ENCODE measurements at places on chromosomes 6 and 20.

GRCh38 chr6:118350881-118351430 is 197.1 kb upstream of the PLN start:
- no peak for DNase-seq

DNA sequence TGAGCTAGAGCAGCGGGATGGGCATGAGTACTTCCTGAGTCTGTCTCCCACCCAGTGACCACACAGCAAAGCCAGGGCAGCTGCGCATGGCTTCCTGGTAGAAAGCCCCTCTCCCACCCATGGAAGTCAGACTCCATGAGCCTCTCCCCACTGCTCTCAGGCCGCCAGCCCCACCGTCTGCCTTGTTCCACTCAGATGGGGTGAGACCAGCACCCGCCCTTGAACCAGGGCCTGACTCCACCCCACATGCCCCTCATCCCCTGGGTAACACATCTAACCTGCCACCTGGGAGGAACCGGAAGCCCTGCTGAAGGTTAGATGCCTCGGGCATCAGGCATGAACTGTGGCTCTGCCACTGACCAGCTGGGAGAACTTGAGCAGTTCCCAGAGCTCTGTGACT is 227.8 kb downstream of the NRN1 start:
- no peak for DNase-seq

GRCh38 chr6:167763056-167763944 is 63.4 kb upstream of the AFDN start:
- DNase-seq: no peak

DNA sequence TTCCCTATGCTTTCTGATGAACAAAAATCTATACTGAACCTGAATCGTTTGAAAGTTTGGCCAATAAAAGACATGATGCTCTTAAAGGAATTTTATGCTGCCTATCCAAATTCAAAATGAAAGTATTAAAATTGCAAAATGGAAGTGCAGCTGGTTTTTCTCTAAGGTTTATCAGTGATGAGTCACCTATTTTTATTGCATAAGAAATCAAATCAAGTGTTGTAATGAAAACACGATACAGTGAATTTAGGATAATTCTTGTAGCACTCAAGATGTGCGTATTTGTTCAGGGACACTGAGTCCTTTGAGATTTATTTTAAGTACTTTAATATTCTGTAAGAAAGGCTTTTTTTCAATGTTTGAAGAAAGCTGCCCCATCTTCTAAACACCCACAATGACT is 409.5 kb downstream of the ADGRB3 start:
- no peak for DNase-seq

DNA sequence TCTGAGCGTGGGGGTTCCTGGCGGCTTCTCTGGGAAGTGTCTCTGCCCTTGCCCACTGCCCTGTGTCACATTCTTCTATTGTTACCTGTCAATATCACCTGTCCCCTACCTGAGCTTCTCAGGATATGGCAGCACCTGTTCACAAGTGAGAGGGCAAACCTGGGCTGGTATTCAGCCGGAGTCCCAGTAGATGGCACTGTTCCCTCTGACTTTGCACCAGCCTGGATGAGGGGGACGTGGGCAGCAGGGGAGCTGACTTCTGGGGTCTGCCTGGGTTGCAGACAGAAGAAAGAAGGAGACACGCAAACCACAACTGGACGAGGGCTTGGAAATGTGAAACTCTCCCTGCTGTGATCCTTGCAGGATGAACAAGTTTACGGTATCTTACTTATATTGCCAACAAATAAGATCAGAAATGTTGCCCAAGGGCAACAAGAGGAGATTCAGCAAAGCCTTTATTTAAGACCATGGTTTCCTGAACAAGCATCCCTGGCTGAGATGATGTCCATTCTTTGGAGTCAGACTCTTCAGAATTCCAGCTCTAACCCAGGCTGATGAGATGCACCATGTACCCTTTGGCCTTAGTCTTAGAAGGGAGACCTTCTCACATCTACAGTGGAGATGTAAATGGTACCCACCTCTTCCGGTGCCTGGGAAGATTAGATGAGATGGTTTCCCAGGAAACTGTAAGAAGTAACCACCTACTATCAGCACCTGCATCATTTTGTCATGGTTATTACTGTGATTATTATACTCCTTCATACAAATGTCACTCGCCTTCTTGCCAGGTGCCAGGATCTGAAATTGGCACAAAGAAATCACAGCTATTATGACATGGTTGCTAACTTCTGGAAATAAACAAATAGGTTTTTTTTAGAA is 400.0 kb upstream of the CDH4 start:
- no peak for DNase-seq

GRCh38 chr6:15356179-15356578 is 110.3 kb downstream of the JARID2 start:
- no peak for DNase-seq

- DNase-seq: no peak
Observed at GRCh38 chr20:1870792-1871550, 24.2 kb upstream of the SIRPA start.

GRCh38 chr6:140623498-140623897 is 1249.0 kb upstream of the CITED2 start:
- DNase-seq: no peak

- no peak for DNase-seq
Observed at GRCh38 chr6:24709014-24709711, 9.8 kb downstream of the C6orf62 start.

GRCh38 chr6:163842467-163842866 is 427.9 kb downstream of the QKI start:
- DNase-seq: no peak

DNA sequence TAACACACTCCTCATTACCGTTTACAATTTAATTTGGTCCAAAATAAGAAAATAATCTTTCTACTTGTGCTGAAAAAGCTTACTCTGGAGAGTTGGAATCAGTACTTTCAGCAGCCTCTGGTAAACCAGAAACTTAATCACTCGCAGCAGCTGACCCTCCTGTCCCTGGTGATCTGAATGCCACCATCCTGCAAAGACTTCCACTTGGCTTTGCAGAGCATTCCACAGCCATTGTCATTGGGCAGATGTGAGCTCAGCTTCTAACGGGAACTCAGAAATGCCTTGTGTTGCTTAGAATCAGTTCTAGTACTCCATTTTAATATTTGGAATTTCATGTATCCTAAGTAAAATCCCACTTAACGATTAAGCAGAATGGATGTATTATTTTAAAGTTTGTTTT is 59.7 kb downstream of the PHACTR1 start:
- DNase-seq: no peak

DNA sequence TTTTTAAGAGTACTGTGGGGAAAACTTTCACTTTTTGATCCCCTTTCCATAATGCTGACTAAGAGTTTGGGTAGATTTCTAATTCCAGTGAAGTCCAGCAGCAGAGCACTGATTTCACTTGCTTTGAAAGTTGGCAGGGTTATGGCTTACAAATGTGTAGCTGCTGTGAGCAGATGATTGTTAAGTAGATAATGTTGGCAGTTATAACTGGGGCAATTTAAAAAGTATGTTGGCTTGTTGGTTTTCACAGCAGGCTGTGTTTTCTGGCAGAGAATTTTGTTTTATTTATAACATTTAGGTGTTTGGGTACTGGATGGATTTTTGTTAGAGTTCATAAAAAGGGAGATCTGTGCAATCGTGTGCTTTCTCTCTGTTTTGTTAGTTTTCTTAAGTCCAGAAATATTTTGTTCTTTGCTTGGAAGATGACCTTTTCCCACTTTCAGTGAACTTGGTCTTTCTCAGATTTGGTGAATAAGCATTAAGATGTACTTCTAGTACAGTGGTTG is 31.4 kb downstream of the AFDN start:
- no peak for DNase-seq

DNA sequence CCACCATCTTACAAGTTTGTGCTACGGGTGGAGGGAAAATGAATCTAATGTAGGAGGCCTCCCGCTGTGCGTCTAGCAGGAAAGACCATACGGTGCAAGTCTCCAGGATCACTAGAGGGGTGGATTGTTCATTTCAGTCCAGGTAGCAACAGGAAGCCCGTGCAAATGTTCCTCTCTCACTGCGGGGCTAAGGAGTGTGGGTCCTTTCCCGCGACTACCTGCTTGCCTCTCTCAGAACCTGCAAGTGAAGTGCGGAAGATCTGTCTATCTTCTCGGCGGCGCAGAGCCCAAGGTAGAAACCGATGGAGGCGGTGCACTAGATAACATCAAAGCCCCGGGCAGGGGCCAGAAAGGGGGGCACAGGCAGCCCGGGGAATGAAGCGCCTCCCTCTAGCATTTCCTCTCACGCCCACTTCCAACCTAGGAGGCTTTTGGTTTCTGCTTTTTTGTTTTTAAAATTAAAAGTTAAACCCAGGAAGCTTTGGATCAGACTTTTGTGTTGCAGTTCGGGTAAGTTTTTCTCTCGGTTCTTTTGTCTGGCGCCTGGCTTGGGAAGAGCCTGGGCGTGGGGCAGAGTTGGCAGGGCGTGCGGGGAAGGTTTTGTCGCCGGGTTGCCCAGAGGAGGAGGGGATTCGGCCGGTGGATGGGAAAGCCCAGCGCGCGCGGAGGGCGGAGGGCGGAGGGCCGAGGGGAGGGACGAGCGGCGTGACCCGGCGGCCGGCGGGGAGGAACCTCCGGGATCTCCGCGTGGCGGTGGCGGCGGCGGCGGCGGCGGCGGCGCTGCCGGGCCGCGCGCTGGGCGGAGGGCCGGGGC is 3.5 kb upstream of the HIVEP1 start:
- peak; percentile 42 for DNase-seq

DNA sequence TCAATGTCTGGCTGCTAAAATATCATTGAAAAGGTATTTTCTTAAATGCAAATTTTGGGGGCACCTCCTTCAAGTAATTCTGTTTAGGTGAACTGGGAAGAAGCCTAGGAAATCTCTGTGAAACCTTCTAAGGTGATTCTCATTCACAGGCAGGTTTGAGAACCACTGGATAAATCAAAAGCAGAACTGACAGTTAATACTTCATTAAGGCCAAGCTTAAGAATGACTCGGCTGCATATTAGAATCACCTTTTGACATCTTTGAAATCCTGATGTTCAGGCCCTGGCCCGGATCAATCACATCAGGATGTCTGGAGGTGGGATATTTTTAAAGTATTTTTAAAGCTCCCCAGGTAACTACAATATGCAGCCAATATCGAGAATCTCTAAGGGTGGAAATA is 50.6 kb downstream of the FKBP1C start:
- DNase-seq: no peak

DNA sequence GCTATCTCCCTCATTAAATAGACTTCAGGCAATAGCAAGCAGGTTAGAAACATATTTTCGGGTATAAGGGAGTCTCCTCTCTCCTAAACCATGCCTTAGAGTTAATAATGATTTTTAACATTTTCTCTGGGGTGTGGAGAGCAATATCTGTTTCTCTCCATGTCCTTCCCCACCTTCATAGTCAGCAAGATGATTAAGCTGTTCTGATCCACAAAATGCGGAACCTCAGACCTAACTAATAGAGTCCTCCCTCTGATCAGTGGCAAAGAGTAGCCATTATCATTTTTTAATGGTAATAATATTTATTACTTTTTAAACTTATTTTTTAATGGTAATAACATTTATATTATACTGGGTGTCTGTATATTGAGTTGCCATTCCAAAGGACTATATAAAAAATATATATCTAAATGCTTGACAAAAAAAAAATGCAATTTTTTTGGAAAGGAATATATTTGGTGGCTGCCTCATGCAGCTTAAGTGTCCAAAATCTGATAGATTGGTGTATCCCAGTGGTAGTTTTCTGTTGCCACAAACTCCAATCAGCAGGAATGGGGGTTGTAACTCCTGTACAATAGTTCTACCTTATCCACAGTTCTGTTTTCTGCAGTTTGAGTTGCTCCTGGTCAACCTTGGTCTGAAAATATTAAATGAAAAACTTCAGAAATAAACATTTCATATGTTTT is 14.0 kb upstream of the BTN3A2 start:
- DNase-seq: no peak

- no peak for DNase-seq
Observed at GRCh38 chr20:52817511-52817910, 154.6 kb upstream of the TSHZ2 start.

DNA sequence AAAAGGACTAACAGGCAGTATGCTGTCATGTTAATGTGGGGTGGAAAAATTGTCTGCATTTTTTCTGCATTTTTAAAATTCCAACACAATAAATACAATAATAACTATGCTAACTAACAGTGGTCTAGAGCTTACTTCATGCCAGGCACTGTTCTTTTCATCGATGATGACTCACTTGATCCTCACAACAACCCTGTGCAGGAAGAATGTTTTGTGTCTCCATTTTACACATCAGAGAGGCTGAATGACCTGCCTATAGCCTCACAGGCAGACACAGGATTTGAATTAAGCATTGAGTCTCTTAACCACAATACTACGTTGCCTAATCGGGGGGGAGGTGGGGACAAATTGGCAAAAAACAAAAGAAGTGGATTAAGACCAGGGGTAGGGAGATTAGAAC is 26.9 kb upstream of the FANCE start:
- DNase-seq: no peak

- DNase-seq: no peak
Observed at GRCh38 chr6:56686429-56686828, 43.7 kb upstream of the DST start.

DNA sequence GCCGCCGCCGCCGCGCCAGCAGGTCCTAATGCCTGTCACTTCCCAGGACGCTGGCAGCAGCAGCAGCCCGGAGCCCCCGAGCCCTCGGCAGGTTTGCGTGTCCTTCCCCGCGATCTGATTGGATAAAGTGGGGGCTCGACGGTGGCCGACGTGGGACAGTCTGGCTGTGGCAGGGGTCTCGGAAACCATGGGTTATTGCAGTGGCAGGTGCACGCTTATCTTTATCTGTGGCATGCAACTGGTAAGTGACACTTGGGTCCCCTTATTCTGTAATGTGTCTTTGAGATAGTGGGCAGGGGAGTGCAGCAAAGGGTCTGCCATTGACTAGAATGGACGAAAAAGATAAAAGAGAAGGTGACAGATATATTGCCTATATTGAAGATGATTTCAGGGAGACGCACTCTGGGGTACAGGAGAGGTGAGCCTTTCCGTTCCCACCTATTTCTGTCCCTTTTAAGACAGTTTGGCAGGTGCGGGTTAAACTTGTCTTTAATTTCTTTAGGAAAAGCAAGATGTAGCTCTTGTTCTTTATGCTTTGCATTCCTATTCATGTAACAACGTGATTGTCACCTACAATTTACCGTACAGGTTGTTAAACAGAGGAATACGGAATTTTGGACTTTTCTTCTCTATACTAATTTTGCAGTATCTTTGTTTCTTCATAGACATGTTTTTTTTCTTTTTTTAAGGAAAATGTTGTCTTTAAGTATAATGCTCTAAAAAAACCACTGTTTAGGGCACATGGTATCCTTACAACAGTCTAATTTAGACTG is 535 bp downstream of the NKAIN2 start:
- DNase-seq: no peak

DNA sequence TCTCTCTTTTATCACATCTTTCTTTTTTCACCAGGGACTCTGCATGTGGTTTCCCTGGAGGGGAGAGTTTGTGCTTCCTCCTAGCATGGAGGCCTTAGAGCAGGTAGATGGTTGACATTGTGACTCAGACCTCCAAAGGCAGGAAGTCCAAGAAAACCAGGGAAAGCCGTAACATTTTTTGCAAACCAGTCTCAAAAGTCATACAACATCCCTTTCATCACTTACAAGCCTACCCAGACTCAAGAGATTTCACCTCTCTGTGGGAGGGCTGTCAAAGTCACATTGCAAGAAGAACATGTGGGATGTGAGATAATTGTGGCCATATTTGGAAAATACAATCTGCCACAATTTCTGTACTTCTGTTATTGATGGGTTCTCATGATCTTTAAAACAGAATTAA is 46.2 kb downstream of the SNRNP48 start:
- DNase-seq: no peak
